Stimulated activated CD4-positive, alpha-beta T cell treated with anti-CD3 and anti-CD28 coated beads, Interleukin-15, amount 100 ng/mL, for 1 hour (primary cell): ENCODE measurements at places on chromosomes 1 and 21.

DNA sequence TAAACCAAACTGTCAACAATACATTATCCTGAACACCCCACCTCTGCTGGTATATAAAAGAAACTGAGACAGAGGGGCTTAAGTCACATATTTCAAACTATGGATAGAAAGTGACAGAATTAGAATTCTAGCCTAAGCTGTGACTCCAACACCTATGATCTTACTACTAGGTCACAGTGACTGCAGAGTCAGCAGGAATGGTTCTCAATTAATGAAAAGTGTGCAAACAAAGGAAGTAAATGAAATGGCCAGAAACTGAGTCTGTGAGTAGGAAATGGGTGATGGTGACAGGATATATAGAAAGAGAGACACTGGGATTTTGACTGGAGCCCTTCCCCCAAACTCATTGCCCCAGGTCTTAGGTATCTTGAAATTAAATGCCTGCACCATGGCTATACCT lies 38.7 kb upstream of the SDC3 start:
- no peak for DNase-seq

GRCh38 chr1:8376358-8376840 lies 58.5 kb downstream of the SLC45A1 start:
- DNase-seq = no peak

DNA sequence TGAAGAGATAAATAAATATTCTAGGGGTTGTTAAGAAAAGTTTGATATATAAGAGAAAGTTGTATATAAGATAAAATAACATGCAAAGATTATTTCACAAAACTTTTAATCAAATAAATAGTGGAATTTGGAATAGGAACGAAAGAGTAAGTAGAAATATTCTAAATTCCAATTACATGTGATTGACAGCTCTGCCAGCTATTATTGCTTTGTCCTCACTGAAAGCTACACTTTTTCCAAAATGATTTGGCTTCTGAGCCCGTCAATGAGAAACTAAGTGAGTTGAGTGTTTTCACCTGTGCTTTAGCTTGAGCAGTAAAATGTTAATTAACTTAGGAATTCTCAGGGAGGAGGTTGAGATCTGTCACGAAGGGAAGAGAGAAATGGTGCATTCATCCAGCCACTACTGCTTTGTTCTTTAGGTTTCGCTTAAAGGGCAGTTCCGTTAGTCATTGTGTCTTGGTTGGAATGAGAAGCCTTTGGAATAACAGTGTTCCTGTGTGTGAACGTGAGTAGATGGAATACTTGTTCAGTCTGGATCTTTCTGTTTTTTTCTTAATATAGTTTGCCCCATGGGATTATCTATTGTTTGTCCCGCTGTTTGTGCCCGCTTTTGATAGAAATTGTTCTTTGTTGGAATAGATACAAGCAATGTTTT lies 63.3 kb upstream of the CR1L start:
- no peak for DNase-seq

DNA sequence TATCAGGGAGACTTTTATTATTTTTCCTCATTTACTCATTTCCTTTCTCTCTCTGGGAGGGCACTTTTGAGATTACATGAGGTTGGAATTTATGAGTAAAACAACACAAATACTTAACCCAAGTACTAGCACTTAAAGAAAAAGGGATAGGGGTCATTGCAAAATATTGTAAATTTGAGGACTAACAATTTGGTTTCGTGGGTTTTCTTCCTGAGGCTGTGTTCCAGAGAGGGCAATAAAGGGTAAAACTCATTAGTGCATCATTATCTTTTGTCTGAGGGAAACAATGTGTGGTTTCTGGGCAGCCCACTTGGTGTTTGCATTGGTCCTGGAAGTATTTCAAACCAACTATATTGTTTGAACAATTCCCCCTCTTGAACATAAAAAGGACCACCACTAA lies 96.5 kb downstream of the GREM2 start:
- no peak for DNase-seq
